Activated gamma-delta T cell treated with Interleukin-2 at 50 U/mL for 16 hours (primary cell): ENCODE measurements at places on chromosomes 7 and 10.

DNA sequence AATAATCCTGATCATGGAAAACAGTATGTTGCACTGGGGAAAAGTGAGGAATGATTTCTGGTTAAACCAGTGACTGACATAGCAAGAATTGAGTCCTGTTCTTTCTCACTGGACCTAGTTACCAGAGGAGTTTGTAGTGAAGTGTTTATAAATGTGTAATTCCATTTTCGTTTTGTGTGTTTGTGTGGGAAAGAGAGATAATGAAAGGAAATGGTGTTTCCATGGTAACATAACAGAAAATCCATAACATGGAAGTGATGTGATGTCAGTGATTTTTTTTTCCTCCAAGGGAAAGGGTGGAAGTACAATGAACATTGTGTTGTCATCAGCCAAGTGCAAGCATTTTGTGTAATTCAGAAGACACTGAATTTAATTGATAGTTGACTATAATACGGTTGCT lies 283.9 kb downstream of the PLXDC2 start:
- no peak for DNase-seq

GRCh38 chr7:82257118-82257695 lies 186.4 kb downstream of the CACNA2D1 start:
- DNase-seq, result no peak

DNA sequence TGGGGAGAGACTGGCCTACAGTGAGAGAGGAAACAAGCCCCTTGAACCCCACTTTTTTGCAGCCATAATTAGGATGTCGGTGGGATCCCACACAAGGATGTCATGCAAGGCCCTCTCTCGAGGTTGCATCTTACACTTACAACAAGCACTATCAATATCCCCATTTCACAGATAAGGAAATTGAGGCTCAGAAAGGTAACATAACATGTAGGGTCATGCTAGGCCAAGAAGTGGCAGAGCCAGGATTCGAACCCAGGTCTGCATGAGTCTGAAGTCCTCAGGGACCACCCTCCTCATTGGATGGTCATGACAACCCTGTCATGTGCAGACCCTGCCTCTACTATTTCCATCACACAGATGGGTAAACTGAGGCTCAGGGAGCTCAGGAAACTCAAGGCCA lies 123.5 kb downstream of the C10orf105 start:
- DNase-seq, result no peak

DNA sequence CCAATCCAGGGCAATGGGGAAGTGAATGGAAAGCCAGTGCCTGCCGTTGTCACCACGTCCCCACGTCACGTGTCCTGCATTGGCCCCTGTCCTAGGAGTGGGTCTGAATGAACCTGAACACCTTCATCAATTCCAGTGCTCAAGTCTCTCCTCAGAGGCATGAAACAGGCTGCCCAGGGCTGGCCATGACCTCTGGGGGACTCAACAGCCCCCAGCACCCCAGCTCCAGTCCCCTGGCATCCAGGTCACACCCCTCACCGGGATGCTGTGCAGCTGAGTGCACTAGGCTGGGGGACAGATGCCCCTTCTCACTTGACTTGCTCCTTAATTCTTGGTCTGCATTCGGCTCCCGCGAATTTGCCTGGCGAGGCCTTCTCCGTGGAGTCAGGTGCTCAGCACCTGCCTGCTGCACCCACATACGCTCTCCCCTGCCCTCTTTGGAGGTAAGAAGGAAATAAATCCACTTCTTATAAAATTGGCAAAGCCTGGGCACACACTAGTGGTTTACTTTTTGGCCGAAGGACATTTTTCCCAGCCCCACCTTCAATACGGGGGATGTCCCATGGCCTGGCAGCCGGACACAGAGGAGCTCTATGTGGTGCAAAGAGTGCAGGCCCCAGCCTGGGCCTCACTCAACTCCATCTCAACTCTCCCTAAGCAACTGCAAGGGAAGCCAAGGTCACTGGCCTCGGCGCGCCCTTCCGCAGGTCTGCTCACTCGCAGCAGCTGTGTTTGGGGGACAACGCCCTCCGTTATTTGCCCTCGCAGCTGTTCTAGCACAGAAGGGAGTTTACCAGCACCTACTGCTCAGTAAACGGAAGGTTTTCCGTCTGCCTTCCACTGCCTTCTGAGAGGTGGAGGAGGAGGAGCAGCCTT lies 77.6 kb upstream of the SHH start:
- DNase-seq, result no peak

DNA sequence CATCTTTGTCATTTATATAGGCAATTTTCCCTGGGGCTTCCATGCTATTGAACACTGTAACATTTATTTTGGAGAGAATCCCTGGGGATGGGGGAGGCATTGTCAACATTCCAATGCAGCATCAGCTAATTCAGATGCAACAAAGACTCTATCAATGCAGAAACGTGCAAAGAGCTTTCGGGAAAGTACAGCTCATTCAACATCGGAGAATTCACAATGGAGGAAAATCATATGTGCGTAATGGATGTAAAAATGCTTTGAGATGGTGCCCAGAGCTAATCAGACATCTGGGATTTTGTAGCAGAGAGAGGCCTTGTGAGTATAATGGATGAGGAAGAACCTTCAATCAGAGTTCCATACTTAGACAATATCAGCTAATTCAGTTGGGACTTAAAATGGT lies 28.3 kb upstream of the FIS1 start:
- DNase-seq, result no peak

- no peak for DNase-seq
These were observed 47.1 kb upstream of the PRR15 start for GRCh38 chr7:29516491-29516890.

DNA sequence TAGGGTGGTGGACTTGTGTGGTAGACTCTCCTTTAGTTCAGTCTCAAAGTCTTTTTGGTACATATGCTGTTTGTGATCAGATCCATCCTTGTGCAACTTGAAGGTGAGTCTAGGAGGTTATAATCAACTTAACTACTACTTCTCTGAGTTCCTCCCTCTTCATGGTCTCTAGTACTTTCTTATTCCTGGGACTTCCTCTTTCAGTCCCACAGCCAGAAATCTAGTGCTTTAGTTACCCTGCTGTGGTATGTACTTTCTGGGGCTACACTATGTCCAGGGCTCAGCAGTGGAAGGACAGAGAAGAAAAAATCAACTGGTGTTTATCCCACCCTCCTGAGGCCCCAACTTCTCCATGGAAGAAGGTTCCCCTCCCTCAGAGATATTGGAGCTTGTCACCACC lies 19.4 kb upstream of the ATAD1 start:
- no peak for DNase-seq

- no peak for DNase-seq
These were observed 3.7 kb upstream of the ELFN1 start for GRCh38 chr7:1666317-1666822.

- DNase-seq, result no peak
These were observed 1031.5 kb upstream of the LRRTM3 start for GRCh38 chr10:65894379-65894778.

- DNase-seq, result no peak
These were observed 74.4 kb downstream of the CYTH3 start for GRCh38 chr7:6197801-6198551.

DNA sequence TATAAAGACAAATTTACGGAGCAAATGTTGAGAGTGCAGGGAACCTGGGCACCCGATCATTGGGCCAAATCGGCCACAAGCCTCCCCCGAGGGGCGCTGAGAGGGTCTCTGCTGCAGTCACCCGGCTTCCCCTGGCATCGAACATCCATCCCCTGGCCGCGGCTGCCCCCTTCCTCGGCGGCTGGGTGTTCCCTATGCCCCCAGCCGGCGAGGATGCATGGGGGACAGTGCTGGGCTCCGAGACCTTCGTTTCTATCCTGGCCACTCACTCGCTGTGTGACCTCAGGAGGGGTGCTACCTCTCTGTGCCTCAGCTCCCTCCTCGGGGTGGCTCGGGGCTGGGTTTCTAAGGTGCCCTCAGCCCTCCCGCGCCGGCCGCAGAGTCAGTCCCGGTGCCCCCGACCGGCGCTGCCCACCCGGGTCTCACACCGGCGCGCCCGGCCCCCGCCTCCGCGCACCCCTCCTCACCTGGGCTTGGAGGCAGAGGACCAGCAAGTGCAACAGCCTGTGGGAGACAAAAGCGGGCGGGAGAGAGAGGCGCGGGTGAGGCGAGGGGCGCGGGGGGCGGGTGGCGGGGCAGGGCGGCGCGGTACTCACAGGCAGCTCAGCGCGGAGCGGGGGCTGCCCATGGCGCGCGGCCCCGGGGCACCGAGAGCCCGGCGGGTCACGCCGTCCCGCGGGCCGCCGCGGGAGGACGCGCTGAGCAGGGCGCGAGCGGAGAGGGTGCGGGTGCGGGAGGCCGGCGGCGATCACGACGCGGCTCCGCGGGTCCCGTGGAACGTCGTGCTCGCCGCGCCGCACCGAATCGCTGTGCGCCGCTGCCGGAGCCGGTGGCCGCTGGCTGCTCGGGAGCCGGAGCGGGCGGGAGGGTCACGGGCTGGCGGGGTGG lies at the start of gene FGF8:
Gene FGF8 (minus strand): TSS at position 842 of the 888 bp plus-strand sequence. CDS start 214 bp downstream, at position 628.
- DNase-seq, result no peak

- no peak for DNase-seq
These were observed 52.8 kb upstream of the NFE2L3 start for GRCh38 chr7:26099236-26099635.

DNA sequence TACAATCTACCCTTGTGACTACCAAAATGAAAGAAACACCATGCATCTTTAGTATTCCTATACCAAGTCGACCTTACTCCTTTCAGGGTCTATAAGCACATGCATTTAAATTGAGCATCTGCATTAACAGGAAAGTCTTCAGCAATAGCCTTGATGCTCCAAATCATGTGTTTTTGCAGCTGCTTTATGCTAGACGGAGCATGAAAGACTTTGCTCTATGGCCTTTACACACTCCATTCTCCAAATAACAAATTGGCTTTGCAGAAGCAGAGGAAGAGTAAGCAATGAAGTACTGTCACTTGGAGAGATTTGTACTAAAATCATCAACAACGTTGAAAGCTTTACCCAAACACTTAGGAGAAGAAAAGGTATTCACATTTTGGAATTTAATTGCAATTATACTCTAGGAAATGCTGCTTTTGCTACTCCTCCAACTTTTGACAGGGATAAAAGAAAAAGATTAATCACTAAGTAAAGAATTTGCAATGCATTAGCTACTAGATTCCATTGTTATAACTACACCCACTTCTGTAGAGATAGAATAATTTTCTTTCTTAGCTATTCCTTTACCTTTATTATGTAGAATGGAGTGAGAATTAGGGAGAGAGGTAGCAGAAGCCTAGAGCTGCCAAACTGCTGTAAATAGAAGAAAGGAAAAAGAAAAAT lies 131.8 kb downstream of the SEMA3E start:
- DNase-seq, result no peak

DNA sequence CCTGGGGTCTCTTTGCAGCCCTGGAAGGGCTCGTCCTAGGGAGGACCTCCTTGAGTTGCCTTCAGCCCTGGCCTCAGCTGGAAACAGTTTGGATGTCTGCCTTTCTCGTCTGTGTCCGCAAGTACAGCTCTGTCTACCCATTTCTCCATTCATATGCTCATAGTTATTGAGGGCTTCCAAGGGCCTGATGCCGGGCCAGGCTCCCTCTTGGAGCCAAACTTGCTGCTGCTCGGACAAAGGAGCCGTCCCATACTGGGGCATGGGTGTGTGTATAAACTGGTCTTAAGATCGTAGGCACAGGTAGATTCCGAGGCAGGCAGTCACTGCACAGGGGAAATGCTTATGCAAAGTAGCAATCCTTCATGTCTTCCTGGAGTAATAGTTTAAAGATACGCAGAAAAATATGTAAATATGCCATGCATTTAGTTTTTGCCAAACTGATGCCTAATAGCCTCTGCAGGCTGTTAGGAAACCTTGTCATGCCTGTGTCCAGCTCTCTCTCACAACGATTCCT lies 117.0 kb upstream of the BTBD16 start:
- DNase-seq, result no peak

GRCh38 chr10:42630537-42631134 lies 7.7 kb downstream of the ZNF33B start:
- DNase-seq, result no peak

GRCh38 chr10:99983280-99983988 lies 26.3 kb downstream of the DNMBP start:
- no peak for DNase-seq

DNA sequence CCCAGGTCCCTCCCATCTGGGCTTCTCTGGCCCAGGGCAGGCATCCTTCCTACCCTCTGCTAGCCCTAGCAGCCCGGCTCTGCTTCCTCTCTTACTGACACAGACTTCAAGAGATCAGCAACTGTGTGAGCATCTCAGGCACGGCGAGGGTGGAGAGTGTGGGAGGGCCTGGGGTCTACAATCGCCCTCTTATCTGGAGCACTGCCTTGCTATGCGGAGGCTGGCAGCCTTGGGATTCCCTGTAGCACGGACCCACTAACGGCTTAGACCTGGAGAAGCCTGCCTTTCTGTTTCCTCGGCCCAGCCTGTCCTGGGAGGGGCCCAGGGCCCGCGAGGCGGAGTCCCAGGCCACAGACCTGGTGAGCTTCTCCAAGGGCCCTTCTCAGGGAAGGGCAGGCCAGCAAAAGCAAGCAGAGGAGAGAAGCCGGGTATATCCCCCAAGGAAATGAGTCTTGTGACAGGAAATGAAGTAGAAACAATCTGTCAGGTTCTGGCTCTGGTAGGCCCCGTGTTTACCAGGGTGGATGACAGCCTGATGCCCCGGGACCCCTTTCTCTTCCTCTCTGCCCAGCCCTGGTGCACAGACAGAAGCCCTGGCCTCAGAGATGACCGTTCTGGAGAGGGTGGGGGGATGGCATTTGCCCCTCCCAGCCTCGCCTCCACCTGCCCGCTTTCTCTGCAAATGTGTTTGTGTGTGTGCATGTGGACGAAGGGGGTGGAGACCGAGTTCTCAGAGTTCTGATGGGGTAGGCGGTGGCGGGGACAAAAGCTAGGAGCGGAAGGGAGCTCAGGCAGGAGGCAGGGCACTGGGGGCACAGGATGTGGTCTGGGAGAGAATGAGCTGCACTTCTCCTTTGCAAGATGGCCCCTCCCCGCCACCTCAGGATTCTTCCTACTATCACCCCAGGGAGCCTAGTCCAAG lies 2.5 kb downstream of the LRCH4 start:
- peak; percentile 67 for DNase-seq
